ENCODE measurements at places on chromosomes 7 and 10.

DNA sequence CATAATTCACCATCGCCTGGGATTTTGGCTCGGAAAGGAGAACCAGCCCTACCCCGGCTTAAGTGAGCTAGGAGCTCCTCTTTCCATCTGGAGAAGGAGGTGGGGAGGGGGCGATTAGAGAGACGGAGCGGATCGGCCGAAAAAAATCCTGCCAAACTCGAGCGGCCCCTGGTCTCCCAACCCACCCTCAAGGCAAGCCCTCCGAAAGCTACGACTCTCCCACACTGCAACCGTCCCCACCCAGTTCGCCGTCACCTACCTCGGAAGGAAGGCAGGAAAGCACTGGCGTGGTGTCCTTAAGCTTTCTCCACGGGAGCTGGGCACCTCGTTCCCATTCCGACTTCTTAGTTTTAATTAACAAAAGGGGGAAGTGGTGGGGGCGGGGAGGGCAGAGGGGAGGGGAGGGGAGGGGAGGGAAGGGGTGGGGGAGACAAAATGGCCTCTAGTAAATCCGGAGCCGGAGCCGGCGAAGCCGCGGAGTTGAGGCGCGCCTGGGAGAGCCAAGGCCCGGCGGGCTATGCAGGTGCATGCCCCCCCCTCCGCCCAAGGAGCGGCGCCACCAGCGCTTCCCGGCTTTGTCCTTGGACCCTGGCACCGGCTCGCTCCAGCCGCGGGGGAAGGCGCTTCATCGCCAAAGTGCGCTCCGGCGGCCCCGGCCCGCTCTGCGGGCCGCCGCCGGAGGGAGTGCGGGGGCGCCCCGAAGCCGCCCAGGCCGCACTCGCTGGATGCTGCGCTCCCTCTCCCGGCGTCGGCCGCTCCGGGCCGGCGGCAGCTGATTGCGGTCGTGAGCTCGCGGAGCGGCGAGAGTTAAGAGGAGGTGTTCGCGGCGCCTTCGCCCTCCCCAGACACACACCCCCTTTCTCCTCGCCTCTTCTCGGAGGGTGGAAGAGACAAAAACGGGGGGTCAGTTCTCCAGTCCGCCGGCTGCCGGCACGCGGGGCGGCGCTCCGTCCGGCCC is at the start of gene LRRC4:
LRRC4 (minus strand) TSS at position 784 of the 958 bp plus-strand sequence. CDS start 797 bp downstream, outside the sequence.
- peak; percentile 77 for DNase-seq

DNA sequence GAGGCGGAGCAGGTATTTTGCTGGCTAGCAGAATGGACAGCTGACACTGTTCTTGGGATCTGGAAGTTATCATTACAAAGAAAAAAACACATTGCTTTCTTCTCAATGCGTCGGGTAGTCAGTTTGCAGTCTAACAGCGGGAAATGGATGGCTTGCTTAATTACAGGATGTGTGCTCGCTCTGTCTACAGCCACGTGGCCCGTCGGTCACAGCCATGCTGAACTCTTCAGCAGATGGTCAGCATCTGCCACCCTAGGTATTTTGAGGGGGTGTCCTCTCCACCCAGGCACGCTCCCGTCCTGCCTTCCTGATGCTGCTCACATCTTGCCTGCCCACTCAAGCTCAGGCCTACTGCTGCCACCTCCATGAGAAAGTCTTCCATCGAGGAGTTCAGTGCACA is 20.4 kb upstream of the INMT start:
- no peak for DNase-seq

DNA sequence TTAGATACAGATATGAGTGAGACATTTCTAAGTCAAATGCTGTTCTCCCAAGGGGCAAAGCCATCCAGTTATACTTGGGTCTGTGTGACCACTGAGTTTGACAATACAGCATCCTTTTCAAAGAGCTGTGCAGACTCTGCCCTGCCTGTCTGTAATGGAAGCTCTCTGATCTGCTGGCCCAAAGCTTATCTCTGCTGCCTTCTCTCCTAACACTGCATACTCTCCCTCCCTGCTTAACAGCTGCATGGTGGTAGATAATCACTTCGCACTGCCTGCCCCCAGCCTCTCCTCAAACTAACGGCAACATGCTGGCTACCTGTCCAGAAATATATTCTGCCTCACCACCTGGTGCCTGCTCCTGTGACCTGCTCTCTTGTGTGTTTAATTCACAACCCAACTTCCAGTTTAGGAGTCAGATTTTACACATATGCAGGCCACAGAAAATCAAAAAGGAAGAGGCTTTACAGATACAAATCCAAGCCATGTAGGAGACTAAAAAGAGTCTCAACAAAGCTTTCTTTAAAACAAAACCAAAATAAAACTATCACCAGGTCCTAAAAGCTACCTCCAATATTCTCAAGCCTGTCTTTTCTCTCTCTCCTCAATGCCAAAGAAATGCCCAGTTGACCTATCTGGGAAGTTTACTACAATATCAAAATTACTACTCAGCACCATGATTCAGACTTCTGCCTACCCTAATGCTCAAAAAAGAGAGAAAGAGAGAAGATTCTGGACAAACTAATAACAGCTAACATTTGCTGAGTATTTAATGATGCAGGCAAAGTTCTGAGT is 145.6 kb downstream of the RELN start:
- DNase-seq: peak; percentile 60

- no peak for DNase-seq
Observed at GRCh38 chr10:132972149-132972985, 30.0 kb upstream of the CFAP46 start.

- no peak for DNase-seq
Observed at GRCh38 chr7:96253441-96253840, 68.5 kb downstream of the SLC25A13 start.

DNA sequence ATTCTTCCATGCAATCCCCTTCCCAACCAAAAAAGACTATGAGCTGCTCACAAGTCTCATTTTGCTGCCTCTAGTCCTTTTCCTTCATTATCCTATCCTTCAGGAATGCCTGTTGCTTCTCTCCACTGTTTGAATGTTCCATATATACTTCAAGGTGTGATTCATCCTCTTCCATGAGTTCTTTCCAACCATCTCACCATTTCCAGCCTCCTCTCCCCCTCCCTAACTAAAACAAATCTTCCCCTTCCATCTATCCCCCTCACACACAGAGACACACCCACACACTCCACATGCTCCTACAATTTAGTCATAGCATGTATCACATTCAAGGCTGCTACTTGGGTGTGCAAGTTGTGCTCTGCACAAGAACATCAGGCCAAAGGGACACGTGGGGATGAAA is 254.3 kb downstream of the DYNC1I1 start:
- no peak for DNase-seq

GRCh38 chr7:112897839-112898431 is 107.7 kb upstream of the TMEM168 start:
- no peak for DNase-seq

GRCh38 chr10:27865221-27865635 is 119.6 kb upstream of the MKX start:
- DNase-seq: no peak

GRCh38 chr10:6239213-6239991 is 36.7 kb downstream of the PFKFB3 start:
- DNase-seq: peak; percentile 93

DNA sequence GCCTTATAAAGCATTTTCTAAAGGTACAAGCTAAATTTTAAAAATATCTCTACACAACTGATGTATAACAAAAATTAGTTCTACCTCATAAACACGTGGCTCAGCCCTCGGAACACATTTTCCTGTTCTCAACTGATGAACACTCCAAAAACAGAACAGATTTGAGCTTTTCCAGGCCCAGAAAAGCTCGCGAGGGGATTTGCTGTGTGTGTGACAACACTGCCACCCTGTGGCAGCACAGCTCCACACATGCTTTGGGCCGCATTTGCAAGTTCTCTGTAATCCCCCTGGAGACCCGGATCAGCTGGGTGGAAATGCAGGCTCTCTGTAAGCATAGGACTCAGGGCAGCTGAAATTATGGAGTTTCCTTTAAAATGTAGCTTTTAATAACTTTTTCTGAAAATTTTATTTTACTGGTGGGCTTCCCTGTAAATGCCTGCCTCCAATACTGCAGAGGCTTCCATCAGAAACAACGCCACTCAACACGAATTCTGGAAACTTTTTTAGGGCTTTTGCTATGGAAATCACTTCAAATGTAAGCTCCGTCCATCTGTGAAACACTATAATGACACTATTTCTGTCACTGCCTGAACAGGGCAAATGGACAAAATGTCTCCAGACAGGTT is 155.5 kb downstream of the COBL start:
- peak; percentile 81 for DNase-seq

DNA sequence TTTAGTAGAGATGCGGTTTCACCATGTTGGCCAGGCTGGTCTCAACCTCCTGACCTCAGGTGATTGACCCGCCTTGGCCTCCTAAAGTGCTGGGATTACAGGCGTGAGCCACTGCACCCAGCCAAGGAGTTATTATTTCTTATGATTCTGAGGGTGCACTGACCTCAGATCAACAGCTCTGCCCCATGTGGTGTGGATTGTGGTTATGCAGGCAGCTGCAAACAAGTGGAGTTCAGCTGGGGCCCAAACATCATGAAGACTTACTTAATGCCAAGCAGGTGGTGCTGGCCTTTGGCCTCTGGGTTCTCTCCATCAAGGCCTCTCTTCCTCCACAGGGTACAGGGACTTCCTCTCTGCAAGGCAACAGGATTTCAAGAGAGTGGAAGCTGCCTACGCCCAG is 45.1 kb upstream of the OPTN start:
- DNase-seq: peak; percentile 33

DNA sequence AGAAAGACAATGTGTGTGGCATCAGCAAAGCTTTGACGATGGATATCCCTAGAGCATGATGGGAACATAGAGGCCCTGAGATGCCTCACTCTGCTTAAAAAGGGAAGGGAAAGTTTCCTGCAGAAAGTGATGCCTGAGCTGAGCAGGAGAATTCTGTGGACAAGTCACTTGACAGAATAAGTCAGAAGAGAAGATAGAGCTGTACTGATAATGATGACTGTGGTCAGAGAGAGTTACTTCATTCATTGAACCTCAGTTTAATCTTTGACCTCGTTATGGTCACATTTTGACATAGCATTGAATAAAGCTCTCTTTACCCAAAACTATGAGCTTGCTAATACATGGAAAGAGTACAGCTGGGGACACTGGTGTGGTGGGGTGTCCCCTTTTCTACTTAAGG is 7.6 kb downstream of the CUBN start:
- DNase-seq: peak; percentile 46

DNA sequence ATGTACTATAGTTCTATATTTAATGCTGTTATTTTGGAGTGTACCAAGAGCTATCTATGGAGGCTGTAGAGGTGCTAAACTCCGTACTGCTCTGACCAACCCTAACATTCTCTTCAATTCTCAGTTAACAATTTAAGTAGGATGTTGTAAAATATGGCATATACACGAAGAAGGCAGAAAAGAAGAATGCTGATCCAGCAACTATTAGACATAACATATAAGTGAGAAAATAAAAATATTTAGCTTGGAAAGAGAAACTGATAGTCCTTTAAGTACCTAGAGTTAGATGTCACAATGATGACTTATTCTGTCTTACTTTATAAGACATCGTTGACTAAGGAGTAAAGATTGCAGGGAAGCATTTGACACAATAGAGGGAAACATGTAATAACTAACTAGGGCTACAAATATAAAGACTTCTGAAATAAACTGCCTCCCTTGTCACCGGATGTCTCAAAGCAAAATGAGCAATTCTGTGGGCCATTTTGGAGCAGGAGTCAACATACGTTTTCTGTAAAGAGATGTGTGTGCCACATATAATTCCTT is 159.5 kb downstream of the CPEB3 start:
- no peak for DNase-seq

- DNase-seq: peak; percentile 15
Observed at GRCh38 chr7:144713850-144714249, 122.0 kb downstream of the TPK1 start.

GRCh38 chr10:5424751-5425150 is 12.4 kb downstream of the NET1 start:
- DNase-seq: no peak

GRCh38 chr10:132129431-132129830 is 57.3 kb upstream of the DPYSL4 start:
- no peak for DNase-seq

- no peak for DNase-seq
Observed at GRCh38 chr10:114172776-114173602, 1.0 kb downstream of the CCDC186 start.

DNA sequence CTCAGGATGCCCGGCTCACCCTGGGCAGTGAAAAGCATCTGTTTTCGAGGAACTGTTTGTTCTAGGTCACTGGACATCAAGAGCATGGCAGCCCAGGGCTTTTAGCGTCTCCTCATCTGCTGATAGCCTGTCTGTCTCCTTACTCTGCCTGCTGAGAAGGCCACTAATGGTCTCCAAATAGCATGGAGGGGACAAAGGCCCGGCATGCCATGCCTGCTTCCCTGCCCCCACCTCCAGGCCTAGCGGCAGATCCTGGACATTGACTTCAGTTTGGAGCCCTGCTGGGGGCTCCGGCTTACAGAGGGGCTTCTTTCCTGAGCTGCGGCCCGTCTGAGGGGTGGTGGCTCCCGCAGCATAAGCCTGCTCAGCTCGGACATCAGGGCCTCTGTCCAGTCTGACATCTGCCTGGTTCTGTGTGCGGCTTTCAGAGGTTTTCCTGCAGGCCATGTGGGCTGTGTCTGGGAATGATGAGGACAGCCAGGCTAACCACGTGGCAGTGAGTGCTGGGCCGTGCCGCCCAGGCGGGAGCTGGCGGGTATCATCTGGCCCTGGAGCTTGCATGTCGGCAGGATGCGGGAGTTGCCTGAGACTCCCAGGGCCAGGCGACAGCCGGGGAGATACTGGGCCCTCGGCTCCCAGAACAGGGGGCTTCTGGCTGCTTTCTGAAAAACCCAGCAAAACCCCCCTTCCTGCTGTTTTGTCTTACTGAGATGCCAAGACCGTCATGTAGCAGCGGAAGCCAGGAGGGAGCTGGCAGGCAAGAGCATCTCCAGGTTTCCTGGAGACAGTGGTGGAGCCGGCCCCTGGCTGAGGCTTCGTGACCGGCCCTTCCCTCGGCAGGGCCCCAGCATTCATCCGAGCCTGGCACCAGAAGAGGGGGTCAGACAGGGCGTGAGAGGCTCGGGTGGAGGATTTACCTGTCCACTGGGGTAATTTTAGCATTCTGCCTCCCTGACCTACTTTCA is 9.2 kb downstream of the PFKFB3 start:
- DNase-seq: no peak

DNA sequence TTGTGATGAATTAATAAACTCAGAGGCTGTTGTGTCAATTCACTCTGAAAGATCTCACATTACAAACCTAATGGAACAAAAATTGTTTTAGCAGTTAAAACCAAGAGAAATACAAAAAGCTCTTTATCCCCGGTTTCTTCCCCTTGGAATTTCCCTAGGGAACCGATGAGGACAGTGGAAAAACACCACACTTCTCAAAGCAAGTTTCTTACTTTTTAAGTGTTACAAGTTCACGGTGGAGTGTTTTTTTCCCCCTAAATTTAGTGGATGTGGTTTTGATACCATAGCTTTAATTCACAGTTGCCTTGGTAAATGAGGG is 10.3 kb downstream of the BAMBI start:
- DNase-seq: no peak

DNA sequence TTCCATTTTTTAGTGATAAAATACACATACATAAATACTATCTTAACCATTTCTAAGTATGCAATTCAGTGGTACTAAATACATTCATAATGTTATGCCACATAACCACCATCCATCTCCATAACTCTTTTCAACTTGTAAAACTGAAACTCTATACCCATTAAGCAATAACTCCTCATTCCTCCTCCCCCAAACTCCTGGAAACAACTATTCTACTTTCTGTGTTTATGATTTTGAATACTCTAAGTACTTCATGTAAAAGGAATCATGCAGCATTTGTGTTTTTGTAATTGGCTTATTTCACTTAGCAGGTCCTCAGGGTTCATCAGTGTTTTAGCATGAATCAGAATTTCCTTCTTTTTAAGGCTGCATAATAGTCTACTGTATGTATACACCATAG is 131.8 kb downstream of the TES start:
- DNase-seq: no peak

Data from hematopoietic multipotent progenitor cell treated with erythropoietin and hydrocortisone succinate and interleukin-3 and kit ligand, for 4 days (in vitro differentiated cells).